Renal cortex interstitium (tissue), 15 donors: ENCODE measurements at places on chromosomes 1 and 21.

DNA sequence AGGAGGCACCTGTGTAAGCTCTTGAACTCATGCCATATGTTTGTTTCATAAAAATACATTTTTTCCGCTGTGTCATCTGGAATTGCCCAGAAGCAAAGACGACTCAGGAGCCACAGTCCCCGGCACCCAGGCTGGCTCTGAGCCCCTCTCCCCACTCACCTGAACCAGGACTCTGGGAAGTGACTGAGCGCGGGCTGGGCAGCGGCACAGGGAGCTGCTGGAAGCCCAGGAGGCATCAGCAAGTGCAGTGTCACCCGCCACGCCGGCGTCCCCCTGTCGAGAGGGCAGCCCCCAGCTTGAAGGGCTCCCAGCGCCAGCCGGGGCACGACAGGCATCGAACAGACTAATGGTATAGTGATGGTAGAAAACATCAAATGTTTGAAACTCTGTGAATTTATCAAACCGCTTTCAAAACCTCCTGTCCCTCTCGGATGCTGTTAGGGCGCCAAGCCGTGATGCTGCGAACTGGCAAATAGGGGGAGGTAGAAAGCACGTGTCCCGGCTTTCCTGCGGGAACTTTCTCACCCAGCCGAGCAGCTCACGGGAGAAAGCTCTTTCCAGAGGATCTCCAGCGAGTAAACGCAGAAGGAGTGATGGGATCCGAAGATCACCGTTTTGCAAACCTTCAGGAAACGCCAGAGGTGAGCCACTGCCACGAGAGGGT, 57.8 kb upstream of the COL18A1 start:
- DNase-seq, result no peak

DNA sequence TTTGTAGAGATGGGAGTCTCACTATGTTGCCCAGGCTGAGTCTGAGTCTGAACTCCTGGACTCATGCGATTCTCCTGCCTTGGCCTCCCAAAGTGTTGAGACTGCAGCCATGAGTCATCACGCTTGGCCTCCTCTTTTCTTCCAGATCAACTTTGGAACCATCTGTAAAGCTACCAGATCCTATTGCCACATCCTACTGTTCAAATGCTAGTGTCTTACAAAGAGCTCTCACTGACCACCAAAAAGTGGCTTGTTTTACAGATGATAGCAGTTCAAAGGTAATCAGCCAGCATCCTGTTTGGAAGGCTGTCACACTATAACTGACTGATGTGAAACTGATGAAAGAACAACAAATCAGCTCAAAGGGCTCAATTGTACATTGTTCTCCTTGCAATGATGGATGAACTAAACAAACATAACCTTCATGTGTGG, 221.6 kb downstream of the AKT3 start:
- DNase-seq, result no peak

- no peak for DNase-seq
Observed at GRCh38 chr1:116671072-116671760, 3.7 kb upstream of the IGSF3 start.

GRCh38 chr1:182768963-182769362, 20.6 kb upstream of the NPL start:
- no peak for DNase-seq

DNA sequence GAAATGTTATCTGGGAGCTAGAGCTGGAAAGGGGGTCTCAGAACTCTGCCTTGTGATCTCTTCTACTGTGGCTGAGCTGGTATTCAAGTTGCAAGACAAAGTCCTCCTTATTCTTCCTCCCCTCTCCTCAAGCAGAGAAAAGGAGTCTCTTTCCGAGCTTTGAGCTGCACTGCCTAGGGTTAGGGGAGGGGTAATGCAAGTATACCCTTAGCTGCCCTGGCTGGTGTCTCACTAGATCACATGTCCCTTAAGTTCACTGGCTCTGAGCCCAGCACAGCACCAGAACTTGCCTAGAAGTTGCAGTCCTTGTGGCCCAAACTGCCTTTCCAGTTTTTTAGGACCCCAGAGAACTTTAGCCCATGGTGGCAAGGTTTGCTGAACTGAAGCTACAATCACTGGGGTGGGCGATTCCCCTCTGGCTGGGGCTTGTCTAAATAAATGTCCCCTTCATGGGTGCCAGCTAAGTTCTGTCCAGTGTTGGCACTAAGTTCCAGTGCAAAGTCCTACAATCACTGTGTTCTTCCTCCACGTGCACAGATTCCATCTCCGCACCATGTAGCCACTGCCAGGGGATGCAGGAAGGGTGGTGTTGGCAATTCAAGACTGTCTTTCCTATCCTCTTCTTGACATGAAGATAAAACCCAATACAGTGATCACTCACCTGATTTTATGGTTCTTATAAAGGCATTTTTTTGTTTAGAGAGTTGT, 22.7 kb upstream of the CHIA start:
- DNase-seq, result no peak
